ENCODE measurements at places on chromosomes 11 and 22.

GRCh38 chr11:117931971-117932370 is 2.8 kb upstream of the TMPRSS13 start:
- peak; percentile 27 for DNase-seq

DNA sequence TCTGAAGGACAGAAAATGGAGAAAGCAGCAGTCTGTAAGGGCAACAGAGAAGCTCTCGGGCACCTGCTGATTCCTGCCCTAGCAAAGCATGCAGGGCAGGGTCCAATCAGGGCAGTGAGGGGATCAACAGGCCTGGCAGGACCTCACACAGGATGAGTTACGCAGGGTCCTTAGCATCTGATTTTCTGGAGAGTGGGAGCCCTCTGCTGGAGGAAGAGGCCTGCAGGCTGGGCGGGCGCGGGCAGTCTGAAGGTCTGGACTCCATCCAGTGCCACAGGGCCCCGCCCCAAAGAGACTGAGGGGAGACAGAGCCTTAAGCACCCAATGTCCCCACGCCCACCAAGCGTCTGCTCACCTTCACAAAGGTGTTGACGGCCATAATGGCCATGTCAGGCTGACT is 28.9 kb downstream of the AP1B1 start:
- no peak for DNase-seq

DNA sequence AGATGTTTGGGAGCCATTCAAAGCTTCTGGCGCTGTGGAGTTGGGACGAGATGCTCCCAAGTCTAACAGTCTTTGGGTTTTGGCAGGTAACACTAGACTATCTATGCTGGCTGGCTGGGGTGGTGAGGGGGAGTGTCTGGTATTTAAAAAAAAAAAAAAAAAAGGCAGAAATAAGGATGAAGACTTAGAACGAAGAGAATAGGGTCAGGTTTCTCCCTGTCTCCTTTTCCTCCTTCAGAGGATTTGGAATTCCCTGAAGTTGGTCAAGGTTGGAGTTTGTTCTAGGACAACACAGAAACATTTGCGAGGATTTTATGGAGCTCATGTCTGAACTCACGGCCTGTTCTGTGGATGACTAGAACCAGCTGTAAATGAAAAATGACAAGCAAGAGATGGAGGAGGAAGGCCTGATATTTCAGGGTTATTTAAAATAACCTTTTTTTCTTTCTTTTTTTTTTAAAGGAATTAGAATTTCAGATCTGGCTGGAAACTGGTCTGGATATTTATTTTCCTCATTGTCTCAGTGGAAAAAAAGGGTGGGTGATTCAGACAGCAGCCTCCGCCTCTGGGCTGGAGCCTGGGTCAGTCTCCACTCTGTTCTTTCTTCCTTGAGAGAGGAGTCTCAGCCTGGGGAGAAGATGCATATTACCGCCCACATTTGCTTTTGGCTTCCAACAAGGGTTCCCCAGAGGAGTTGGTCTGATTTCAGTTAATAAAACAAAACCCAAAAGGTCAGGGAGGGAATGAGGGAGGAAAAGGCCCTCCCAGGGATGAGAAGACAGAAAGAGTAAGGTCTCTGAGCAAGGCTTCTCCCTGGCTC is 80.1 kb downstream of the USP35 start:
- no peak for DNase-seq

DNA sequence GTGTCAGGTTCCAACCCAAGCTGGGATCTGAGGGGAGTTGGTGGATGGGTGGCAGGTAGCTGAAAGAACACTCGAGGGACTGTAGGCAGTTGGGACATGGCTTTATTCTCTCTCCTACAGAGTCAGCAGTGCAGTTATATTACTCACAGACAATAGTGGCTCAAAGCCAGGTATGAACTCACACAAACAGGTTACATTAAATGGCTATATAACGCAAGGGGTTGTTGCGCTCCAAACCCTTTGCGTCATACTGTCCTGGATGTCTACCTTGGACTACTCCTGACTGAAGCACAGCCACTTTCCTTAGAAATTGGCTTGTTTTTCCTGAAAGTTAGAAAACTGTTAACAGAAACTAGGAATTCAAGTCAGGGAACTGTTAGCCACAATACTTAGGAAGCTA is 66.4 kb upstream of the OR4B1 start:
- no peak for DNase-seq

- no peak for DNase-seq
These were observed 160.9 kb downstream of the C11orf91 start for GRCh38 chr11:33539751-33540150.

DNA sequence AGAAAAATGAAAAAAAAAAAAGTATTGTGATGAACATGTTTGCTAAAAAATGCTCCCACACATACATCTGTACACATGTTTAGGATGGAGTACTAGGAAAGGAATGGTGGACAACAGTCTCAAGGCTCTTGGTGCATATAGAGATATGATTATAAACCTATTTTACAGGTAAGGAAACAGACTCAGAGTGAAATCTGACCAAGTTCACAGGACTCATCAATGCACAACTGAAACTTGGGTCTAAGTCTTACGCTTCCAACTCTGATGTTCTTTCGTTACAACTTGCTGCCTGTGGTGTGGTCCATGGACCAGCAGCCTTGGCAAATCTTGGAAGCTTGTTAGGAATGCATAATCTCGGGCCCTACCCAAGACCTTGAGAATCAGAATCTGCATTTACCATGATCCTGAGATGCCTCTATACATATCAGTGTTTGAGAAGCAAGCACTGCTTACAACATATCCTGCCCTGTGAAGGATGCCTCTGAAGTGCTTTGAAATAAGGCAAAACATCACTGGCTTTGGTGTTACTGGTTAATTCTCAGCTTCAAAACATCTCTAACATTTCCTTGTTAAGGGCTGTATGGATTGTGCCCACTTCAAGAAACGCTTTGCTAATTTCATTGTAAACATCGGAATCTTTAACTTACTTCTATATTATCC is 39.9 kb upstream of the NUP160 start:
- no peak for DNase-seq

DNA sequence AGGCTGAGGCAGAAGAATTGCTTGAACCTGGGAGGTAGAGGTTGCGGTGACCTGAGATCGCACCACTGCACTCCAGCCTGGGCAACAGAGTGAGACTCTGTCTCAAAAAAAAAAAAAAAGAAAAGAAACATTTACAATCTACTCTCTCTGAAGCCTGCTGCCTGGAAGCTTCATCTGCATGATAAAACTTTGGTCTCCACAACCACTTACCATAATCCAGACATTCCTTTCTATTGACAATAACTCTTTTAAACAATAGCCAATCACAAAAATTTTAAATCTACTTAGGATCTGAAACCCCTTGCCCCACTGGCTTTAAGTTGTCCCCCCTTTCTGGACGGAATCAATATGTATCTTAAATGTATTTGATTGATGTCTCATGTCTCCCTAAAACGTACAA is 25.0 kb upstream of the HTR3A start:
- DNase-seq = no peak

DNA sequence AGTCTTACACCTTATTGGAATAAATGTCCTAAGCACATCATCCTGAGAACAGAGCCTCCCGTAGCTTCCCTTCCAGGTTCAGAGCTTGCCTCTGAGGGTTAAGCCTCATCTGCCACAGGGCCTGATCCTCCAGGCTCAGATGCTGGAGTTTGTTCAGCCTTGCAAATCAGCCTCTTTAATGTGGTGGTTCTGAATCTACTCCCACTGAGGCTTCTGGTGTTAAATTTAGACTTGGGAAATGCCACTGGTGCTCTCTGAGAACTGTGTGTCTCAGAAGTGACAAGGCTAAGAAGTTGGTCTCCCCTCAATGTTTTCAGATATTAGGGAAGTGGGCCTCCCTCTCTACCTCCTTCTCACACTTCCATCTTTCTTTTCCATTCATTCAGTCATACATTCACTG is 68.7 kb downstream of the CCDC81 start:
- no peak for DNase-seq

GRCh38 chr11:125062931-125063428 is at the start of gene SLC37A2:
Gene SLC37A2, plus strand, starts transcription at chr11:125063305. Its CDS starts 63 bp downstream, at chr11:125063368.
- DNase-seq = peak; percentile 26

All from CD4-positive, alpha-beta T cell treated with Interleukin-2 at 100 ng/mL for 4 hours (primary cell).